ENCODE measurements at places on chromosomes 5 and 9.

- no peak for DNase-seq
These were observed 57.4 kb downstream of the NRG2 start for GRCh38 chr5:139985733-139986132.

GRCh38 chr9:92550765-92551164 lies 15.0 kb upstream of the ECM2 start:
- DNase-seq, result no peak

- DNase-seq, result no peak
These were observed 6.9 kb downstream of the PBX3 start for GRCh38 chr9:125754096-125754495.

DNA sequence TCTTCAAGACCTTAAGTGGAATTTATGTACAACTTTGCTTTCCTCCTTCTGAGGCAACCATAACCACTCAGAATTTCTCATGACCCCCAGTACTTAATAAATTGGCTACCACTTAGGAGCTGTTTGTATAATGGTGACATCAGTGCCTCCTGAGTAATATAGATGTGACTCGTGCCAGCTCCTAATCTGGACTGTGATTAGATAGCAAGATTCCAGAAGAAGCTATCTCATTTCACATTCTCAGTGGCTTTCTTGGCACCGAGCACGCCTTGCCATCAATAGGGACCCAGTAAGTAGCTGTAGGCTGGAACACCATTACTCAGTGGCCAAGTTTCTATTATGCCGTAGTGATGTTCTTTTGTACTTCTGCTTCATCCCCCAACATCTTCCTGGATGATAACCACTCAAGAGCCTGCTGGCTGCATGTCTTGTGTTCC lies 228.8 kb downstream of the CD180 start:
- no peak for DNase-seq

DNA sequence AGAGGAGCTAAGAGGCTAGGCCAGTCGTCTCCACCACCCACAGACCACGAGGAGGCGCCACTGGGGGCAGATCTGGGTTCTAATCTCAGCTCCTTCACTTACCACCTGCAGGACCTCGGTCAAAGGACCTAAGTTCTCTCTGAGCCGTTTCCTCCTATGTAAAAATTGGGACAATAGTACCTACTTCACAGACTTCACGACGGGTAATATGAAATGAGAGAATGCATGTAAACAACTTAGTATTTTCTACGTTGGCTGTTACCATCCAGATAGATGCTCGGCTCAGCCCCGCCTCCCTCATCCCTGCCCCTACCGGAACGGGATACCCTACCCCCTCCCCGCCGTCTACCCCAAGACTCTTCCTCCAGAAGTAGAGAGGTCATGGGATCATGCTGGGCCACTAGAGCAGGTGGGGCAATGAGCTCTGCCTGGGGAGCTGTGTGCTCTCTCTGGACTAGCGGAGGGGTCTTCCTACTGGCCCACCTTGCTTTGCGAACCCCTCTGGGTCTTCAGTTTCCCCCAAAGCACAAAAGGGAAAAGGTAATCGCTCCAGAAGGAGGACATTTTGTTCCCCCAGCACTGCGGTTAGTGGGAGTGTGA lies 541 bp downstream of the GNPDA1 start:
- no peak for DNase-seq

DNA sequence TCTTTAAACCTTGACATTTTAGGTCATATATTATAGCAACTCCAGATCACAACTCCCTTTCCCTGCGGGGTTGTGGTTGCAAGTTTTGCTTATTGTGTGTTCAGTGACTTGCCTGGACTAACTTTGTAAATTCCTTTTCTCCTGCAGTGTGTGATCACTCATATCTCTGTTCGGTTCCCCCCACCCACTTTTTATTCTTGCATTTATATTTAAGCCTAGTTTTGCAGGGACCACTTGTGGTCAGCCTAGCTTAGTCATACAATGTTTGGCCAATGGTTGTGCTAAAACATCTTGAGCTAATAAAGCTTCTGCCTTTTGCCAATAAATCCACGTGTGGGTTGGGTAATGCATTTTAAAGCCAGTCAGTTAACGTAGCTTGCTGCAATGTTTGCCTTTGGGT lies 146.5 kb upstream of the IRX4 start:
- no peak for DNase-seq

- peak; percentile 48 for DNase-seq
These were observed 22.8 kb upstream of the FOXB2 start for GRCh38 chr9:76996700-76997099.

DNA sequence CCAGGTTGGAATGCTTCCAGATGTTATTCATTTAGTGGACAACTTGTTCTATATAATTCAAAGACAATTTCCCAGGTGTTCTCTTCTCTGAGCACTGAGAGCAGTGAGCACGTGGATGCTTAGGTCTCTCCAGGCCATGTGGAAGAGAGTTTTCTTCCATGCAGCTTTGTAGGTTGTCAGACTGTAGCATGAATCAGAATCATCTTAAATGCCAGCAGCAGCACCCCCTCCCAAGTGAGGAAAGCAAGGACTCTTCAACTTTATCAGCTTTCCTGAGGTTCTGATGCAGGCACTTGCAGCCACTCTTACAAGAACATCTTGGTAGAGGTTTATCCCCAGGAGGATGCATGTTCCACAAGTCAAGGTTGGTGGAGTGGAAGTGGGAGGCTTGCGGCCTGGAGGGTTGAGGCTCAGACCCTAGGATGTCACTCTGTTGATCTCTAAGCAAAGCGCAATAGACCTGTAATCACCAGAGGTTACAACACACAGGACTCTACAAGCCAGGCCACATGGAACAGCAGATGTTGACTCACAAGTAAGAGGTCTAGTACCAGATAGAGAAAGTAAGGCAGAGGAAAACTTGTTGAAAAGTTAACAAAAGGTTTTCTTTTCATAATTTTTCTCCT lies 47.7 kb downstream of the UGCG start:
- no peak for DNase-seq

DNA sequence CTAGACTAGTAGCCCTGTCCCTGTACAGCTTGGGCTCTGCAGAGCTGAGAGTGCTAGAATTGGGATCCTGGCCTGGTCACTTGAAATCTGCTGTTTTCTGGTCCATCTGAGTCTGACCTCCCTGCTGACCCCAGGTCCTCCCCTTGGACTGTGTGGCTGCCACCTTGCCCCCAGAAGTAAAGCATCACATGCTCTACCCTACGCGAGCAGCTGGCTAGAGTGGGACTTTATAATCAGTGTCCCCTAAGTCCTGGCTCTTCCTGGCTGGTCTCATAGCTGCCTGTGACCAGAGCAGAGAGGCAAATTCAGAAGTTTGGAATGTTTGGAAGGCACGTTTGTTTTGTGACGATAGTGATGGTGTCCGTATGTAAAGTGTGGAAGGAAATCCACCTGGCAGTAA lies 81.0 kb downstream of the ARHGEF28 start:
- no peak for DNase-seq

- DNase-seq, result no peak
These were observed 1993.4 kb downstream of the EFNA5 start for GRCh38 chr5:105677291-105677690.

- no peak for DNase-seq
These were observed 213.3 kb downstream of the CDK5RAP2 start for GRCh38 chr9:120366644-120367019.

DNA sequence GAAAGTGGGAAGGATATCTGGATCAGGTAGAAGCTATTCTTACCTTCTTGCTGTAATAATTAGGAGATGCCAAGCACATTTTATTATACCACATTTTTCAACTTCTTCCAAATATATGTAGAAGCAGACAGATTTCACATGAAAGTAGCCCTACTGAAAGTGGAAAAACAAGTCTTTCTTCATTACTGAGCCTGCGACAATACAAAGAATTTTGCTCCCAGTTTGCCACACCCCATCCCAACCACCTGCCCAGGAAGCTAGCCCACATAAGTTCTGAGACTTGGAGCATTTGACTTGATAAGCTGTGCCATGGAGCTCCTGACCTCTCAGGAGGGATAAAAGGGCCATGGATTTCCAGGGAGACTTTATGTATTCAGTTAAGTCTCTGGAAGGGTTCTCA lies 249.1 kb upstream of the ADCY2 start:
- no peak for DNase-seq

DNA sequence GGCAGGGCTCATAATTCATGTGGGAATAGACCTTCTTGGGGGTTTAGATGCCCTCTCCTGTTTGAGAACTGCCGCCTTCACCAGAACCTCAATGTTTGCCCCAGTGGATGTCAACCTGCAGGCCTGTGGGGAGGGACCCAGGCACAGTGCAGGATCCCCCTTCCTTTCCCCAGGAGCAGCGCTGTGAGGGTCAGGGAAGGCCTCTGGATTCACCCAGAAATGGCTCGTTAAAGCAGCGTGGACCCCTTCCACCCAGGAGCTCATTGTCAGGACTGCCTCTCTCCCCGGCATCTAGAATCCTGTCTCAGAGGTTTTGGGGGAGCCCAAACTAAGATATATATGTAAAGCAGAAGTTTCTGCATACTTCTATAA lies 188.3 kb downstream of the GADD45G start:
- no peak for DNase-seq

GRCh38 chr5:181138258-181138657 lies 7.3 kb upstream of the OR2V1 start:
- no peak for DNase-seq

DNA sequence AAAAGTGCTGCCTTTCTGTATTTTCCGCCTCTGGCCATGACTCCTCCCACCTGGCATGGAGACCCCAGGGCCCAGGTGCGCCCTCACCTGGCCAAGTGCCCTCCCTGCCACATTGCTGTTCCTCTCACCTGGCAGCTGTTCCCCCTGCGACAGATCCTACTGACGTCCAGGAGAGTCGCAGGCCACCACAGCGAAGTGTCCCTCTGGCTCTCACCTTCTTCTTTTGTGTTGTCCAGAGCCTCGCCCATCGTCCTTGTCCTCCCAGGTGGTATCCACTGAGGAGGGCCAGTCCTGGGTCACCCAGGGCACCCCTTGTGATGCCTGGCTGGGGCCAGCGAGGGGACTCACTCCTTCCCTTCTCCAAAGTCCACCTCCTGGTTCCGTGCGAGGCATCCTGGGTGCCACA lies 2.6 kb downstream of the NKD2 start:
- peak; percentile 84 for DNase-seq

GRCh38 chr5:54965806-54966205 lies 19.6 kb downstream of the ESM1 start:
- DNase-seq, result no peak

GRCh38 chr5:76641514-76642120 lies 18.4 kb upstream of the F2RL2 start:
- peak; percentile 49 for DNase-seq

DNA sequence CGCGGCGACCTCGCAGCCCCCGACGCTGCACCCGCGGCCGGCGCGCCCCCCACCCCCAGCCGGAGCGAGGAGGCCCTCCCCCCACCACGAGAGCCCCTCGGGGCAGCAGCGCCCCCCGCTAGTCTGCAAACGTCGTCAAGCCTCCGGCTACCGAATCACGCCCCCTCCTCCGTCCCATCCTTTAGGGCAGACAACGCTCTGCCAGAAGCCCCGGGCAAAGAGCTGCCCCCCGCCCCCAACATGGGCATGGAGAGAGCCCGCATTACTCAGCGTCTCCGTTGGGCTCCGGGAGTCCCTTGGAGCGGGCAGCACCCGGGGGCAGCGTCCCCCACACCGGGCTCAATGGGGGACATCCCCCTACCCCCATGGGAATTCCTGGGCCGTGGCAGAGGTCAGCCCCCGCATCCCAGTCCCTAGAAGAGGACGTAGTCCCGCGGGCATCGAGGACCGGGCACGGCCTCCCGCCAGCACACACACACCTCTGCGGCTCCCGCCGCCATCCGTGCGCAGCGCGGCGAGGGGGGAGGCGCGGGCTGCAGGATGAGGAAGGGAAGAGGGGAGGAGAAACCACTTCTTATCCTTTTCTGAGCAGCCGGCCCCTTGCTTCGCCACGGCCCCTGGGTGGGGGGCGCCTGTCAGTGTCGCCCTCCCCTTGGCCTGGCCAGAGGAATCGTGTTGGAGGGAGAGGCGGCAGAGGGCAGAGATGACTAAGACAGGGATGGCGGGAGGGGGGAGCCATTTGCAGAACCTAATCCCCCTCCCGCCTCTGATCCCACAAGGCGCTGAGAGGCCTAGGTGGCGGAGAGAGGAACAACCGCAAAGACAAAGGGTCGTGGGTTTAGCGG lies 750 bp downstream of the DNM1 start:
- peak; percentile 50 for DNase-seq

GRCh38 chr5:108149369-108149768 lies 232.5 kb downstream of the FBXL17 start:
- no peak for DNase-seq

- no peak for DNase-seq
These were observed 134.8 kb upstream of the KLF4 start for GRCh38 chr9:107624234-107624948.

DNA sequence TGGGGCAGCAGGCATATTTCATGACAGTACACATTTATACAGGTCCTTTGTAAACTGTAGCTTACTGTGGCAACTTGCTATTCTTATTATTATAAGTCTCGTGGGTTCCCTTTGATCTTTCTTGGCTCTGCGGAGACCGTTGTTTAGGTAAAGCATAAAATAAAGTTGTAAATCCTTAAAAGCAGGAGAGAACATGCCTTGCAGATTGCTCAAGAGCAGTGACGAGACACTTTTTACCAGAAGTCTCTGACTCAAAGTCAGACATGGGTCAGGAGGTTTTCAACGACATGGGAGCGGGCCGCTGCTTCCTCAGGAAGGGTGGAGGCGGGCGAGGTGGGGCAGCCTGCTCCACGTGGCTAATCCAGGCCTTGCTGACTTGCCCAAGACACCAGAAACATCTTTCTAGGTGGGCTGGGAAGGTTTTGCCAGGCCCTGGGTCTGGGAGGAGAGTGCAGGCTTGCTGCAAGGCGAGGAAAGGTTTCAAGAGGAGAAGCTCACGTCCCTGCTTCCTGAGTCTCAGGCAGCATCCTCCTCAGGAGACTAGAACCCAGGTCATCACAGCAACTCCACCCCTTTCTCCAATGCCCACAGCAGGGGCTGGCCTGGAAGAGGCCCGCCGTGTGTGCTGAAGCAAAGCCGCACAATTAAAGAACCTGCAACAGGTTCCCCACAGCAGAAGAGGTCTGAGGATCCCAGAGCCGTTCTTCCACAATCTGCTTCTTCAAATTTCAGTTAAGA lies 6.5 kb downstream of the TBC1D2 start:
- no peak for DNase-seq

- no peak for DNase-seq
These were observed 312.1 kb downstream of the CDH12 start for GRCh38 chr5:22541037-22541436.

- DNase-seq, result no peak
These were observed 17.4 kb downstream of the ADAMTS19 start for GRCh38 chr5:129477532-129477931.

- no peak for DNase-seq
These were observed 97.7 kb downstream of the ESM1 start for GRCh38 chr5:54887663-54888062.

DNA sequence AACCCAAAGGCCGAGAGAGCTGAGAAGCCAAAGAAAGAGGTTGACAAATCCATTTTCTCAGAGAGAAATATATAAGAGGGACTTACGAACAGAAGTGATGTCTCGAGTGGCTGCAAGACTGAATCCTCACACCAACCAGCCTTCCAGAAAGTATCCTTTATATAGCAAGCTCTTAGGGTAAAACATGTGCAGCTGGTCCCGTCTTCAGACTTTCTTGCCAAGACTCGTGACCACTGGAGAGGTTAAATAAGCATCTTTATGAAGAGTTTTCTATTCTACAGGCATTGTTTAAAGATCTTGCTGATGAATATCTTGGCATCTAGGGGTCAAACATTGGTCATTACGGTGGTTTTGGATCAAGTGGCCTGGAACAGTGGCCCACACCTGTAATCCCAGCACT lies 16.9 kb upstream of the SLC22A4 start:
- no peak for DNase-seq

All from GM20000 (cell line).